ENCODE measurements at places on chromosomes 7 and 10.

DNA sequence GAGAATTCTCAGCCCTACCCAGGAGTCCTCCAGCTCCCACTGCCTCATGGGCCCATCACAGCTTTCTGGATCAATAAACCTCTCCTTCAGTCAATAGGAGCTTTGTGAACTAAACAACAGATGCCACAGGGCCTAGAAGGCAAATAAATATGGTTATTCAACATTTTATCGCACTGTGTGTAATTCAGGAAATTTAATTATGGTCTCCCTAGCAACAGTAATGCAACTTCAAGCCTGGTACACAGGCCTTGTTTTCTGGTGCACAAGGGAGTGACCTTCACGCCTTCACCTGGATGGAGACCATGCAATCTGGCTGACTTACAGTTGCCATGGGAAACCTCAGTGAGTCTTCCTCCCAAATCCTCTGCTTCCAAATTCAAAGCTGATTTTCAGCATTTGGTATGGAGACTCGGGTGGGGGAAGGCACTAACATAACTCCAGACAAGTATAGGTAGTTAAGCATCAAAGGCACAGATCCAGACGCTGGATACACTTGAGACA, 441.0 kb upstream of the NPVF start:
- DNase-seq = no peak

DNA sequence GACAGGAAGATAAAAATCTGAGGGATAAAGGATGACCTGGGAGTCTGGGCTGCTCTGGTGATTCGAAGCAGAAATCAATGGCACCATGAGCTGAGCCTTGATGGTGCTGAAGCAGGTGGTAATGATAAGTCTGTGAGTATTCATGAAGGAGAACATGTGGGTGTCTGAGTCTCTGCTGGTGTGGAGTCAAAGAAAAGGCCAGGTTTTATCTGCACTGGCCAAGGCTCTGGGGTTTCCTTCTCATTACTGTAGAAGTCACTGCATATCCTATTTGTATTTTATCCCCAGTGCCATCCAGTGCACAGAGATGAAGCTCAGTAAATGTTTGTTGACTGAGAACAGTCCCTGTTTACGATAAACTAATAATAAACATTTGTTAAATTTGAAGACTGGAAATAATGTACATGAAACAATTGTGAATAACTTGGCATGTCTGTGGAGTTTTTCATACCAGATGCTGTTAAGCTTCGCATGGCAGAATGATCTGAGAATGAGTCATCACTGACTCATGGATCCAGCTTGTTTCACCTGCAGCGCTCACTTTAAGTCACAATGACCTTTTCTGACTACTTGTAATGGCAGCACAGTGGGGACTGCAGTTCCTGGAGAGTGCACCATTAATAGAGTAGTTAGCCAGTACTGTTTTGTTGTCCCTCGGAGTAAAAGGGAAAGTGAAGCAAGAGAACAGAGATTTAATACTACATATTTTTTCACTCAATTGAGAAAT, 538.5 kb downstream of the HTR7 start:
- no peak for DNase-seq

- DNase-seq = no peak
Observed at GRCh38 chr7:8831376-8831775, 398.0 kb downstream of the NXPH1 start.

- DNase-seq = no peak
Observed at GRCh38 chr7:137970253-137970975, 31.5 kb downstream of the CREB3L2 start.

DNA sequence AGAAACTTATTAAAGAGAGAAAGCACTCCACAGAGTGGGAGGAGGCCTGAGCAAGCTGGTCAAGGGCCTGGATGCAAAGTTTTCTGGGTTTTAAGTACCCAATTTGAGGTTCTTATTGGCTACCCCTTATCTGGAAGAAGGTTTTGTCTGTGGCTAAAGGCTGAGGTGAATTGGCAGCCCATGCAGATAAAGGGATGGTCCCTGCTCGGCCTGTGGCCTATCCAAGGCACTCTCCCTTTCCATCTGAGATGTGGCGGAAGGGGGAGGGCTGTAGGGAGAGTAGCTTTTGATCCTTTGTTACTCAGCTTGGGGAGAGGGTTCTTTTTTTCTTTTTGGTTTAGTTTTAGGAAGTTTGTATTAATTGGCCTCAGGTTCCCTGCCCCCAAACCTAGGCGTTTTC, 465.1 kb downstream of the ATRNL1 start:
- DNase-seq = no peak

DNA sequence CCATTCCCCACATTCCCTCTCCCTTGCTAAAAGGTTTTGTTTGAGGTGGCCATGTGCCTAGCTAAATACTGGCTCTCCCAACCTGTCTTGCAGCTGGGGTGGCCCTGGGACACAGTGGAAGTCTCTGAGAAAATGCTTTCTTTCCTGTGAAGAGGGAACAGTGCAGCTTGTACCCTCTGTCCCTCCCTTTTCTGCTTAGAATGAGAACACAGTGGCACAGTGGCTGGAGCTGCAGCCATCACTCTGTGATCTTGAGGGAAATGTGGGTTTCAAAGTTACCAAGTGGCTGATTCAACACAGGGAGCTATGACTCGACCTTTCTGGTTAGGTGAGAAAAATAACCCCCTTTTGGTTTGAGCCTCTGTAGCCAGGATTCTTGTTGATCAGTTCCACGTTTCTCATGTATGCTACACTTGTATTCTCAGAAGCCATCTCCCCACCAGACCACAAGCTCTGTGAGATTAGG, 62.7 kb upstream of the CARD11 start:
- peak; percentile 45 for DNase-seq

All from activated T-cell treated with anti-CD3 and anti-CD28 coated beads for 48 hours (primary cell).